ENCODE measurements at places on chromosomes 3 and 15. TPM values are rescaled to one million over a fixed set of nuclear protein-coding genes. Genes with fewer than 3 reads are reported as not detected.

Gene CERS3
- total RNA-seq = not detected

Gene TAMM41
- 29.7 TPM for total RNA-seq

DNA sequence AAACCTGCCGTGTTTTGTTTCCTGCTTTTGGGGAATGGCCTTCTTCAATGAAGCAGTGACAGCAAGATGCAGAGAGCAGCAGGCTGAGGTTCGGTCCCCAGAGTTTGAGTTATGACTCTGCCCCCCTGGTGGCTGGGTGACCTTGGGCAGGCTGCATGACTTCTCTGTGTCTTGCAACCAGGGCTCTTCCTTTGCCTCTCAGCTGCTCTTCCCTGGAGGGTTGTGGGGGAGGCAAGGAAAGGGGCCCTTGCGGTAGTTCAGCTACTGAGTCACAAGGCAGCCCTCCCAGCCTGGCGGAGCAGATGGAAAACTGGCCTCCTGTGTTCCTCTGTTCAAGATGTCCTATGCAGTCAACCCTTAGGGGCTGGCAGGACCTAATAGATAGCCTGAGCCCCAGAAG, 17.1 kb downstream of the CTXND1 start:
- no peaks in the 10 kb centered on the region for H3K4me1 ChIP-seq
- H3K4me3 ChIP-seq = no peak overlapping the region
- no peak overlapping the region for H3K27ac ChIP-seq
- peak; percentile 27 for DNase-seq
- H3K36me3 ChIP-seq = no peaks in the 10 kb centered on the region

DNA sequence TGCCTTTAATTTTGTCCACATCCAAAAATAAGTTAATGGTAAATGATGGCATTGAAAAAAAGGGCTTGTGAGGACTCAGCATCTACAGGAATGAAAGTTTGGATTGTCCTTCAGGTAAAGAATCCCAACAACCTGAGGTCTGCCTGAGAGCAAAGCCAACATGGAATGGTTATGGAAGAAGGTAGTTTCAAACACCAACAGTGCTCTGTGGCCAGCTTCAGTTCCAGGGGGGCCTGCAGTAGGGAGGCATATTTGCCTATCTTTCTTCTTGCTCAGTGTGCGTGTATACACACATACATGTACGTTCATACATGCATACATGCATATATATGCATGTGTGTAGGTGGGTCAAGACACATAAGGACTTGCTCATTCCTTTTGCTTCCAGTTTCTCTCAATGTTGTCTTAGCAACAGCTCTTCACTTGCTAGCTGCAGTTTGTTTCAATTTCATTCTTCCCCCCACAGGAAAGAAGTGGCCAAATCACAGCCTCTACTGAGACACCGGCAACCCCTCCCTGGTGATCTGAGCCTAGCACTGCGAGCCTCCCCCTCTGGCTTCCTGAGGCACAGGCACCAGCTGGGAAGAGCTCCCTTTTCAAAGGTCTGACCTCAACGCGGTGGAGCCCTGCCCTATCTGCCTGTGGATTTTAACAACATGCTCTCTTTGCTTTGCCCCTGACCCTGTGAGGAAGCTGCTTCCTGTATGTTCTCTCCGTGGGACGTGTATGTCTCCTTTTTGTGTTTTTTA, 146.2 kb downstream of the KLF13 start:
- peaks cover 5% of the 10 kb centered on the region for H3K27me3 ChIP-seq
- no peaks in the 10 kb centered on the region for H3K4me1 ChIP-seq
- peak; percentile 10 for DNase-seq

DNA sequence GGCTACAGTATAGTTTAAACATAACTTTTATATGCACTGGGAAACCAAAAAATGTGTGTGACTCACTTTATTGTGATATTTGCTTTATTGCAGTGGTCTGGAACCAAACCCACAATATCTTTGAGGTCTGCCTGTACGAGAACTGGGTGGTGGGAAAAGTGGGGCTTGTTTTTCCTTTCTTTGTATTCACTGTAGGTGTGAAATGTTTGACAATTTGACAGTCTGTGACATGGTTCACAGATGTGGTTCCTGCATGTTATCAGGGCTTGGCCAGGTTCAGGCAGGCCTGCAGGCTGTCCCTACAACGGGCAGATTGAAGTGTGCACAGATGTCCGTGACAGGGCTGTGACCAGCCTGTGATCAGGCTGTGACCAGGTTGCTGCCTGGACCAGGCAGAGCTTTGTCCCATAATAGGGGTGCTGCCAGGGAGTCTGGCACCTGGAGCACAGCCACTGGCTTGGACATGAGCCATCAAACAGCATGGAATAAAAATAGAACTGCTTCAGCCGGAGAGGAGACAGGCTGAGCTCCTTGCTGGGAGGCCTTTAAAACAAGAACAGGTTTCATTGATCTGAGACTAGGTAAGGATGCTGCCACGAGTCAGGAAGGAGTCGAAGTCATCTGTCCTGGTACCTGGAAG, 61.0 kb downstream of the KLF13 start:
- peaks cover 6% of the 10 kb centered on the region for H3K4me1 ChIP-seq
- DNase-seq = no peak
- H3K27ac ChIP-seq = no peak overlapping the region
- H3K36me3 ChIP-seq = no peaks in the 10 kb centered on the region

Gene RNF111
- total RNA-seq = 42.6 TPM

DNA sequence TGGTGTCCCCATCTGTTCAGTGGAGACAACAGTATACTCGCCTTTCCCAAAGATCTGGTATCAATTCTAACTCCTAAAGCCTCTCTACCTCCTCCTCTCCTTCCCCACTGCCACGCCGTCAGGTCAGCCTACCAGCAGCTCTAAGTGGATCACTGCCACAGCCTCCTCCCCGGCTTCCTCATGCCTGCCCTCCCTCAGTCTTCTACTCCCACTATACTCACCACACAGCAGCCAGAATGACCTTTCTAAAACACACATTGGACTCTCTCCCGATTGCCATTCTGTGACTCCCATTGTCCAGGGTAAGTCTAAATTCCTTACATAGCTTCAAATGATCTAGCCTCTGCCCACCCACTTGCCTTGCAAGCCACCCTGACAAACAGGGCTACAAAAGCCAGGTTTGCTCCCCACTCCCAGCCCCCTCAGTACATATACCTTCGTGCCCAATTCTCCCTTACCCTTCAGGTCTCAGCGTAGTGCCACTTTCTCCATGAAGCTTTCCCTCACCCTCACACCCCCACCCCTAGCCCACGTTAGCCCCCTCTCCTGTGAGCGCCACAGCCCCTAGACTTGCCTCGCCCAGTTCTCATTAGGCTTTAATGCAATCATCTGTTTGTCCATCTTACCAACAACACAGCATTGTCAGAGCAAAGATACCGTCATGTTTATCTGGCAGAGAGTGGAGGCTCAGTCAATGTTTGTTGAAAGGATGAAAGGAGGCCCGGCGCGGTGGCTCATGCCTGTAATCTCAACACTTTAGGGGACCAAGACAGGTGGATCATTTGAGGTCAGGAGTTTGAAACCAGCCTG, 9.5 kb upstream of the SEMA7A start:
- peaks cover 7% of the 10 kb centered on the region for H3K36me3 ChIP-seq
- no peak overlapping the region for H3K4me3 ChIP-seq
- DNase-seq = peak; percentile 26
- H3K27ac ChIP-seq = no peak overlapping the region
- H3K27me3 ChIP-seq = no peaks in the 10 kb centered on the region
